Activated T-helper 2 cell treated with anti-CD3 and anti-CD28 coated beads, Interferon-gamma antibody, Interleukin-2, Interleukin-4, amounts not matched to agents 10 μg/mL and 5 μg/mL and 100 μg/mL, durations not matched to agents 14 hours and 24 hours and 36 hours (primary cell): ENCODE measurements at places on chromosomes 1 and 21. TPM values are rescaled to one million over a fixed set of nuclear protein-coding genes. Genes with fewer than 3 reads are reported as not detected.

ELF3 gene
- total RNA-seq: 0.62 and 0.97 TPM in 2 replicates

CR1L gene
- not detected in 2 replicates for total RNA-seq

DNA sequence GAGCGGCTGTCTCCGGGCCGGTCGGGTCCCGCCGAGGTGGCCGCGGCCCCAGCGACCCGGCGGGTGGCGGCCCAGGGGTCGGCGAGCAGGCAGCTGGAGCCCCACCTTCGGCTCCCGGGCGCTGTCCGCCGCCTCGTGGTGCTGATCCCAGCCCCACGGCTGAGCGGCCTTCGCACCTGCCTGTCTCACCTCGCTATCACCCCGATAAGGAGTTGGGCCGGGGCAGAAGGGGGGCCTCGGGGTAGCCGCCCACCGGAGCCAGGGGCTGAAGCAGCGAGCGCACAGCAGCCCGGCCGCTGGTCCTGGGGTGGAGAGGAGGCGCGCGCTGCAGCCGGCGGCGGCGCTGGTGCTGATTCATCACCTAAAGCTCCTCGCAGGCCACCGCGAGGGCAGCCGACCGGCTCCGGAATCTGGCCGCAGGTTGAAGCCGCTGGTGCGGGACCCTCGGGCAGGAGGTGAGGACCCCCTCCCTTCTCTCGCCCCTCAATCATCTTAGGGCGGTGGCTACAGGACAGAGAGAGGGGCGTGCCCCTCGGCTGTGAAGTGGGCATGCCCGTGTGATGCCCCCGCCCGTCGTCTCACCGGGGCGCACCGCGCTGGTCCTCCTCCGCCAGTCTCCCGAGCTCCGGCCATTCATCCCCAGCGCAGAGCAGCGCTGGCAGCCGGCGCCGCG lies 575 bp downstream of the TRIM67 start:
- no peaks in the 10 kb centered on the region for H3K36me3 ChIP-seq
- H3K27me3 ChIP-seq: peaks cover 66% of the 10 kb centered on the region
- DNase-seq: peak; percentile 27
- H3K4me1 ChIP-seq: no peaks in the 10 kb centered on the region
- no peak overlapping the region for H3K4me3 ChIP-seq

DNA sequence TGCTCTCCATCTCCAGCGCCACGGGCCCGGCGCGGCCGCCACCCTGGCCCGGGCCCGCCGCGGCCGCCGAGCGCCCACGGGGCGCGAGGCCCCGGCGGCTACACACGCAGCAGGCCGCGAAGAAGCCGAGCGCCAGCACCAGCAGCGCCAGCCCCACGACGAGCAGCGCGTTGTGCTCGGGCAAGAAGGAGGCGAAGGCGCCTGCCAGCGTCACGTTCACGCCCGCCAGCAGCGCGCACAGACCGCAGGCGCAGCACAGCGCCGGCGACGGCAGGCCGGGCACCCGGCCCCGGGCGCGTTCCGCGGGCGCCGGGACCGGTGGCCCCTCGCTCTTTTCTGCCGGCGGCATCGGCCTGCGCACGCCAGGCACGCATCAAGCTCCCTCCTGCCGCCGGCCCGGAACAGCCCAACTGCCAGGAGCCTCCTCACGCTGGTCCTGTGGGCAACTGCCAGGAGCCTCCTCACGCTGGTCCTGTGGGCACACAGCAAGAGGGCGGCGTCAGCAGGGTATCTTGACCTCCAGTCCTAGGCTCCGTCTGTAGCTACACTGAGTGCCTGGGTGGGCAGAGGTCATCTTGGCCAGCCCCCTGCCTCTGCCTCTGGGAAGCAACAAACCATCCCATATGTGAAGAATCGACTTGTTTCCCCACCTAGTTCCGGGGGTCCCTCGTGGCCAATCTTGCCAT lies 18.1 kb downstream of the KNCN start:
- H3K4me1 ChIP-seq: peaks cover 17% of the 10 kb centered on the region
- peak overlapping the region; percentile 83 for H3K4me3 ChIP-seq
- H3K27ac ChIP-seq: no peak overlapping the region
- H3K36me3 ChIP-seq: no peaks in the 10 kb centered on the region
- H3K27me3 ChIP-seq: peaks cover 53% of the 10 kb centered on the region
- DNase-seq: peak; percentile 37

GRCh38 chr1:48810740-48811139 lies 34.0 kb upstream of the BEND5 start:
- no peak overlapping the region for H3K4me3 ChIP-seq
- DNase-seq: no peak

- no peak for DNase-seq
- H3K4me3 ChIP-seq: no peak overlapping the region
- peaks cover 4% of the 10 kb centered on the region for H3K4me1 ChIP-seq
- H3K27me3 ChIP-seq: peaks cover 34% of the 10 kb centered on the region
- H3K36me3 ChIP-seq: no peaks in the 10 kb centered on the region
- H3K27ac ChIP-seq: no peak overlapping the region
Observed at GRCh38 chr1:145878724-145879123, 6.9 kb downstream of the ANKRD35 start.
